ENCODE measurements at places on chromosomes 3 and 15. TPM values are rescaled to one million over a fixed set of nuclear protein-coding genes. Genes with fewer than 3 reads are reported as not detected.

The TJP1 gene
- total RNA-seq: 39.9 TPM

The FETUB gene
- not detected for total RNA-seq

GRCh38 chr3:14946236-14946635 lies 1.1 kb upstream of the NR2C2 start:
- no peak for DNase-seq

The TPRA1 gene
- total RNA-seq: 13.2 TPM

- DNase-seq: no peak
Measured at GRCh38 chr3:7659079-7659478, 798.2 kb downstream of the GRM7 start.

DNA sequence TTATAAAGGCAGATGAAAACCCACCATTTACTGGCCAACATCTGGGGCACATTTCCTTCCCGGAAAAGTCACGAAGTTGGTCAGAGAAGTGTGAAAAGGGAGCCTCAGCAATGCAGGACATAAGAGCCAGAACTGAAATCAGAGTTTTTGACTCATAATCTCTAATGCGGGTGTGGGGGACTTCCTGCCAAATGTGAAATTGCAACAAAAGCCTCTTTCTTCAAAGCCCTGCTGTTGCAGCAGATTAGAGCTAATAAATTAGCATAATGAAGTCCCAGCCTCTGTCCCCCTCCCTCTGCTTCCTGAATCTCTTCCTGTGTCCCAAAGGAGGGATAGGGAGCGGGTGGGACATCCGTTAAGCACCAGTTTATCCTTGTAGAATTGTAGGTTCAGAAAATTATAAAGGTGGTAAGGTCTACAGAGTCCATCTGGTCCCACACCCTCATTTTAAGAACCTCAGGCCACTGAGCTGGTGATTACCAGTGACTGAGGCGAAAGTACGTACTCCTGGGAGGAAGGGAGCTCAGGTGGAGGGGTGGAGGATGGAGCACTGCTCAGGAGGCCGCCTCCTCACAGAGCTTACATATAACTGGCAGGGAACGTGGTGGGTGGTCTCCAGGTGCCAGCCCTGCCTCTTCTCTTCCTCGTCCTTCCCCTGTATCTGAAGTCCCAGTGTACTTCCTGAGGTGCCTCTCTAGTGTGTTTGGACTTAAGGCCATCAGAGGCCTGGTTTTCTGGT lies 35.0 kb downstream of the ST6GAL1 start:
- DNase-seq: no peak

DNA sequence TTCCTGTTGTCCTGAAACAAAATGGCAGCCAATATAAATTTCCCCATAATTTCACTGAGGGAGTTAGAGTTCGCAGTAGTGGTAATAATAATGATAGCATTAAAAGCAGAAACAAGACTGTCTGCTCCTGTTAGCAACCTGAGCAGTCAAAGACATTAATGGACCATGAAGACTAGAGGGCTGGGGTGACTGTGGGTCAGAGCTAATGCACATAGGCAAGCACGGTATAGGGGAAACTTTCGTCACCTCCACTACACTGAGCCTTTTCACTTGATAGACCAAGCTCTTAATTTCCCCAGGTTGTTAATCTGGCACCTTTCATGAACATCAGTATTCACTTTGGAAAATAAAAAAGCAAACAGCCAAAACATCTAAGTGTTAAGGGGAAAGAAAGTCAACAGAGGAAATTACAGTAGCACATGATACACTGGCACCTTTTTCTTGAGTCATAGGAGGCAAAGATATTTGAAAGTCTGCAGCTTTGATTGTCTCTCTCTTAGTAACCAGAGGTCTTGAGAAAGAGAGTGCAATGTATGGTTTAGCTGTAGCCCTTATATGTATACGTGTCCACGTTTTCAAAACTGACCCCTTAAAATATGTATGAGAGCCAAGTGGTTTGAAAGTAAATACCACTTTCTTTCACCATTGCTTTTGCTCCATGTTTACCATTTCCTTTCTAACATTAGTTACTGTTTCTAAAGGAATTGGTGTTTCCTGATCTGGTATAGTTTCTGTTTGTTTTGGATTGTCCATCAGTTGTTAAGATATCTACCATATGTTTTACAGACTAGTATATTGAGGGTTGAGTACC lies 104.8 kb downstream of the FILIP1L start:
- DNase-seq: no peak

DNA sequence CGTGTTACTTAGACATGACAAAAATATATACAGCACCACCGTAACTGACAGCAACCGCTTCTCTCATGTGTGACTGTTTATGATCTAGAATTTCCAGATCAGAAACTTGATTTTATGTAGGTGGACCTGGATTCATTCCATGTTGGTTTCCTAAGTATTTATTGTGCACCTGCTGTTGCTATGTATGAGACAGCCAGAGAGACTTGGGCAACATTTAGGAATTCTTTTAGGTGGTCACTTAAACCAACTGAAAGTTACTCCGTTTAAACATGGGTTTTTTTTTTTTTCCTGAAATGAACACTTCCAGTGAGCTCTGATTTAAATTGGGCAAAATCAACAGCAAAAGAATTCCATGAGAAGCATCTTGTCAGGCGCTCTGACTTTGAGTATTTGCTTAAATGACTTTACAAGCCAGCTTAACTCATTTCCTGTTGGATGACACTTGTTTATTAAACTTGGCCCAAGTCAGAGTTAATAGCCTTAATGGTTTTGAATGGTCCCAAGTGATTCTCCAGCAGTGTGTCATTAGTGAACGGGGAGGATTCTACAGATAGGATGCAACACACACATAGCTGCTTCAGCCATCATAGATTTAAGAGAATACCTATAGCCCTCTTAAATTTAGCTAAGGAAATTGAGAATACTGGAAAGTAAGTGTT lies 31.8 kb downstream of the MITF start:
- no peak for DNase-seq

The SGO1 gene
- 0.14 TPM for total RNA-seq

DNA sequence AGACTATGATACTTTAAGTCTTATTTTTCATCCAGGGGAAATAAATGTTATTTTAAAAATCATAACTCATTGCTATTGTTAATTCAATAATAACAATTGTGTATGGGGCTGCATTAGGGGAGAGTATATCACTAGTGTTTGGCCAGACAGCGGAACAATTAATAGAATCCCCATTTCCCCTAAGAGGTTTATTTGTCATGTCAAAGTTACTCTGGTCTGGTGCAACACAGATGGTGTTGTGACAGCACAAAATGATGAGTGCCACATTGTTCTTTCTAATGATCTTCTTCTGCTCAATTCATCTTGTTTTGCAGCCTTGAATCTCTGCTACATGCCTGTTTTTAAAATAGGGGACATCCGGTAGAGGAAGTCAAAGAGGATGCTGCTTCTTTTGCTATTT lies 351.6 kb downstream of the NSUN3 start:
- DNase-seq: no peak

The SNX33 gene
- 24.1 TPM for total RNA-seq

GRCh38 chr15:88818920-88819319 lies 15.7 kb downstream of the ACAN start:
- DNase-seq: no peak

- no peak for DNase-seq
Measured at GRCh38 chr3:129521611-129522010, 6.8 kb upstream of the RHO start.

DNA sequence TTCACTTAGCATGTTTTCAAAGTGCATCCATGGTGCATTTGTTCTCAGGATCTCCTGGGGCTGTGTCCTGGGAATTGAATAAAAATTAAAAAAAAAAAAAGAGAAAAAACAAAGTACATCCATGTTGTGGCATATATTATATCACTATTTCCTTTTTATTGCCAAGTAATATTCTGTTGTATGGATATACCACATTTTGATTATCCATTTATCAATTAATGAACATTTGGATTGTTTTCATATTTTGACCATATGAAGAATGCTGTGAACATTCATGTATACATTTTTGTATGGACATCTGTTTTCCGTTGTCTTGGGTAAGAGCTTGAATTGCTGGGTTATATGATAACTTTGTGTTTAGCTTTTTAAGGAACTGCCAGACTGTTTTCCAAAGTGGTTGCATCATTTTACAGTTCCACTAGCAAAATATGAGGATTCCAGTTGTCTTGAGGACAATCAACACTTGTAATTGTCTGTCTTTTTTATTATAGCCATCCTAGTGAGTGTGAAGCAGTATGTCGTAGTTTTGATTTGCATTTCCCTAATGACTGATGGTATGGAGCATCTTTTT lies 44.5 kb downstream of the CTDSPL2 start:
- DNase-seq: no peak

GRCh38 chr3:121542924-121543323 lies 2.9 kb downstream of the POLQ start:
- no peak for DNase-seq

DNA sequence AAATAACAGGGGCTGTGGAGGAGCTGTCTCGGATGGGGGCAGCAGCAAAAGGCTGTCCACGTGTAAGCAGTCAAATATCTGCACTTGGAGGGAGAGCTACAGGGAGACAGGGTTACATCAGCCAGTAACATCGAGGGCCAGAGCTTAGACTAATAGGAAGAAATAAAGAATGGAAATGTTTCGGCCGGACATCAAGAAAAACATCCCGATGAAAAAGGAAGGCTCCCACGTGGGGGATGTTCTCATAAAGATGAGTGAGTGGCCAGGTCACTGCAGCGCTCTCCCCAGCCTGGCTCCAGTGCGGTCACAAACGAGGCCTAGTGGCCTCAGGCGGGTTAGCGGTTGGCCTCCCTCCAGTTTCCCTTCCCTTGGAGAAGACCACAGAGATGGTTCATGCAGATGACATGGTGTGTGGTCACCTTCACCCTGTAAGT lies 56.1 kb upstream of the WNT5A start:
- DNase-seq: no peak

DNA sequence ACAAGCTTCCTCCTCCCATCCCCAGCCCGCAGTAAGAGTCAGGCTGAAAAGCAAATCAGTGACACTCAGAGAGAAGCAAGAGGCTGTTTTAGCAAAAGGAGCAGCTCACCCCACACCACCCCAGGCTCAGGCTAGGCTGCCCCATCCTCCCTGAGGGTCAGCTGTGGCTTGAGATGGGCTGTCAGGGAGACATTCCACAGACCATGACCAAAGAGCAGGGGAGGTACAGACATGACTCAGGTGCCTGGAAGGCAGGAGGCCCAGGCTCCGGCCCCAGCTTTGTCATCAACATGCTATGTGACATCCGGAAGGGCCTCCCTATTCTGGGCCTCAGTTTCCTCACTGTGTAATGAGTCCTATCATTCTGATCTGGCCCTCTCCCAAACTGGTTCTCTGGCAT lies 24.7 kb downstream of the HCN4 start:
- no peak for DNase-seq

- DNase-seq: no peak
Measured at GRCh38 chr3:152860736-152861135, 25.8 kb downstream of the P2RY1 start.

The ARGFX gene
- total RNA-seq: not detected

GRCh38 chr3:155392138-155392537 lies 98.7 kb upstream of the STRIT1 start:
- no peak for DNase-seq

The LIPC gene
- 1.6 TPM for total RNA-seq

GRCh38 chr3:155805204-155805801 lies 775 bp downstream of the C3orf33 start:
- peak; percentile 41 for DNase-seq

GRCh38 chr15:70033109-70033508 lies 64.6 kb downstream of the TLE3 start:
- DNase-seq: peak; percentile 30

The HES1 gene
- total RNA-seq: 51.6 TPM

The GYG1 gene
- 21.5 TPM for total RNA-seq

- no peak for DNase-seq
Measured at GRCh38 chr15:75232252-75232813, 25.8 kb upstream of the GOLGA6C start.

DNA sequence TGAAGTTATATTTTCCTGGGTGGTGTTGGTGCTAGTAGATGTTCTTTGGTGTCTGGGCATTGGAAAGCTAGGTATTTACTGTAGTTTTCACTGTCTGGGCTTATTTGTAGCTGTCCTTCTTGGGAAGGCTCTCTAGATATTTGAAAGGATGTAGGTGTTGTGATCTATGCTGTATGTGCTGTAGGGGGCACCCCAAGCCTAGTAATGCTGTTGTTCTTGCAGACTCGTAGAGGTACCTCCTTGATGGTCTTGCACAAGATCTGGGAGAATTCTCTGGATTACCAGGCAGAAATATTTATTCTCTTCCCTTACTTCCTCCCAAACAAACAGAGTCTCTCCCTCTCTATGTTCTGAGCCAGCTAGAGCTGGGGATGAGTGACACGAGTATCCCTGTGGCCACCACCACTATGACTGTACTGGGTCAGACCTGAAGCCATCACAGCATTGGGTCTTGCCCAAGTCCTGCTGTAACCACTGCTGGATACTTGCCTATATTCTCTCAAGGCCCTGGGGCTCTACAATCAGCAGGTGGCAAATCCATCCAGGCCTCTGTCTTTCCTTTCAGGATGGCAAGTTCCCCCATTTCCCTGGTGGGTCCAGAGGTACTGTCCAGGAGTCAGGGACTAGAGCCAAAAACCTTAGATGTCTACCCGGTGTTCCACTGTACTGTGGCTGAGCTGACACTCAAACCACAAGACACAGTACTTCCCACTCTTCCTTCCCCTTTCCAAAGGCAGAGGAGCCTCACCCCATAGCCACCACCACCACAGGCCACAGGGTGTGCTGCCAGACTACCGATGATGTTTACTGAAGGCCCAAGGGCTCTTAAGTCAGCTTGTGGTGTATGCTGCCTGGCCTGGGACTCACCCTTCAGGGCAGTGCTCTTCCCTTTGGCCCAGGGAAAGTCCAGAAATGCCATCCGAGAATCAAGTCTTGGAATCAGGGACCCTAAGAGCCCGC lies 195.2 kb upstream of the DPPA4 start:
- DNase-seq: peak; percentile 49

GRCh38 chr3:47890828-47891612 lies 88.1 kb downstream of the DHX30 start:
- no peak for DNase-seq

GRCh38 chr3:186790261-186790981 lies 7.0 kb downstream of the EIF4A2 start:
- no peak for DNase-seq

DNA sequence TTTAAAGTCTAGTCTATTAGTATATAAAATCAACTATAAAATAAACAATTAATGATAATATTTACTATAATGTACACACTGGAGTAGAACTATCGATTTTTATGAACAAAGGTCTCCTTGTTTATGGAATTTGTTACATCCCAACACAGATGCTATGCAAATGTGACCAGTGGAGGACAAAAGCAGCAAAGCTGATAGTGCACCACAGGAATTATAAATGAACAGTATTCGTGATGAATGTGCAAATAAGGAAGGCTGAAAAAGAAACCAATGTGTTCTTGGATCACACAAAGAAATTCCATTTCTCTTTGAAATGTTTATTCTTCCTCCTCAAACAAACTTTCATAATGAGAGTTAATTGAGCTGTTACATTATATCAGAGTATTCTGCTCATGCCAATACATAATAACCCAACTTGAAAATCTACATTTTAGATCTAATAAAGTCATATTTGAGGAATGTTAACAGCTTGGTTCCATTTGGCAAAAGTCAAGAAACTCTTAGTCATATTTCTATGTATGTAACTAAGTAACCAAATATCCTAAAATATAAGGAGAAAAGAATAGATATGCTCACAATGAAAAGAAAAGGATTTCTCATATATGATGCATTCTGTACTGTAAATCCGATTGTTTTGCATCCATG lies 79.3 kb downstream of the NEK10 start:
- no peak for DNase-seq

- DNase-seq: no peak
Measured at GRCh38 chr3:9293076-9293475, 43.6 kb upstream of the SRGAP3 start.
